CD4-positive, CD25-positive, alpha-beta regulatory T cell (primary cell): ENCODE measurements at places on chromosomes 7 and 10. TPM values are rescaled to one million over a fixed set of nuclear protein-coding genes. Genes with fewer than 3 reads are reported as not detected.

The AS3MT gene
- total RNA-seq: 0.37 TPM

The SLC26A4 gene
- 0.10 TPM for total RNA-seq

The CYP26A1 gene
- total RNA-seq: not detected

The TEX36 gene
- total RNA-seq: not detected

The MRPS24 gene
- total RNA-seq: 45.8 TPM

The LIPF gene
- total RNA-seq: not detected

The CRPPA gene
- total RNA-seq: 0.17 TPM

The GBX1 gene
- total RNA-seq: not detected

The SKIDA1 gene
- 0.10 TPM for total RNA-seq

The TUBAL3 gene
- total RNA-seq: not detected
